ENCODE measurements at places on chromosomes 4 and X.

DNA sequence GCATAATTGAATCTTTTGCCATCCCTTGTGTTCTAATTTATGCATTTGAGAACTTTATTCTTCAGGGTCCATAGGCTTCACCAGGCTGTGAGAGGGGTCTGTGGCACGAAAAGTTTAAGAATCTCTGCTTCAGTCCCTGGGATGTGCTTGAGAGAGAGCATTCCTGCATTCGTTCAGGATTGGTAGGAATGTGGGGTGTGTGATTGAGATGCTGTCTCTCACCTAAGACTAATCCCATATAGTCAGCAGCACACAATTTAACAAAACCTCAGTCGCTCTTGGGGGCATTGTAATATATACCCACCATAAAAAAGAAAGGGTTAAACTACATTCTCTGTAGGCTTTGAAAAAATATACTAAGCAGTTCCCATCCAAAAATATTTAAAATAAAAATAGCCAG, 41.7 kb downstream of the PTTG2 start:
- no peak for DNase-seq

DNA sequence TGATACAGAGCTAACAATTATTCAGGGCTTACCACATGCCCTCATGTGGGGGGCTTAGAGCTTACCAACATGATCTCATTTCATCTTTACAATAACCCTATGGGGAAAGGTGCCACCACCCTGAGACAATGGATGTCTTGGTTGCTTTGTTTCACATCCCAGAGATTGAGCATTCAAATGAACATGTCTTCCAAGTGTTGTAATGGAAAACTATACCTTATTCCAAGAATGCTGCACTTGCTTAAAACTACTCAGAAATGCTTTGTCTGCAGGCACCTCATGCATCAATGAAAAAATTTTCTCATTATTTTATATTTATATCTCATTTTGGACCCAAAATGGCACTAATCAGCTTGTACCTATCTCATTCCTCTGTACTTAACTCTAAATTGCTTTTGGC, 34.6 kb downstream of the BCLAF3 start:
- DNase-seq: no peak

GRCh38 chr4:32207456-32207855, 1487.3 kb downstream of the PCDH7 start:
- DNase-seq: no peak

GRCh38 chr4:8400632-8401325, 39.7 kb downstream of the ACOX3 start:
- no peak for DNase-seq

GRCh38 chr4:125191232-125191631, 123.5 kb upstream of the FAT4 start:
- DNase-seq: no peak

All from SW 1271 (cell line).